ENCODE measurements at places on chromosomes 2 and 18.

DNA sequence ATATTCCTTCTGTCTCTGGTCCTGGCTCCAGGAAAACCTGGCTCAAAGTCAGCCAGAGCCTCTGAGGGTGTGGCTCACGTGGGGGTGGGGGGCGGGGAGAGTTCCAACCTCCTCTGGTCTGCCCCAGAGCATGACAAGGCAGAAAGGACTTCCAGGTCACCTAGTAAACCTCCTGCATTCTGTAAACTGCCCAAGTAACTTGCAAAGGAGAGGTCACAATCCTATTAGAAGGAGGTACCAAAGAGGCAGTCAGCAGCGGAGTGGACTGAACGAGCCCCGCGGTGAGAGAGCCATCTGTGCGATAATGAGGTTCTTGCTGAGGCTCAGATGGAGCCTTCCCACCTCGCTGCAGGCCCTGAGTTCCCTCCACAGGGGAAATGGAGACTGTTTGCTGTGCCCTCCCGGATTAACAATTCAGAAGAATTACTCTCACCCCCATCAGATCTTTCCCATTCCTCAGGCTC lies 58.9 kb upstream of the GATA6 start:
- no peak for DNase-seq

DNA sequence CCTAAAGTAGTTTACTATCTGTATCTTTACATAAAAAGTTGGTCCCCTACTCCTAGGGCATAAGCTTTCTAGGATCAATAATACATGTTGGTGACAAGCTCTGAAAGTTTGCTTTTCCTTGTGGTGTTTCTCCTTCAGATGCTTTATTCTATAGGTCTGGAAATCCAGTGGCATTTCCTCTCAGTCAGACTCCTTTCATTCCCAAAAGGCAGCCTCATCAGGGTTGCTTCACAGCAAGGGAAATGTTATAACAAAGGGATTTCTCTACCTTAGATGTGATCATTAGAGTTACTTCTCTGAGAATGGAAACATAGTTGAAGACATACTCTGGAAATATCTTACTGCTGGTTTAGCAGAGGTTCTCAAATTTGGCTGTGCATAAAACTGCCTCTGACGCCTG lies 1072.4 kb upstream of the ZEB2 start:
- DNase-seq = no peak

DNA sequence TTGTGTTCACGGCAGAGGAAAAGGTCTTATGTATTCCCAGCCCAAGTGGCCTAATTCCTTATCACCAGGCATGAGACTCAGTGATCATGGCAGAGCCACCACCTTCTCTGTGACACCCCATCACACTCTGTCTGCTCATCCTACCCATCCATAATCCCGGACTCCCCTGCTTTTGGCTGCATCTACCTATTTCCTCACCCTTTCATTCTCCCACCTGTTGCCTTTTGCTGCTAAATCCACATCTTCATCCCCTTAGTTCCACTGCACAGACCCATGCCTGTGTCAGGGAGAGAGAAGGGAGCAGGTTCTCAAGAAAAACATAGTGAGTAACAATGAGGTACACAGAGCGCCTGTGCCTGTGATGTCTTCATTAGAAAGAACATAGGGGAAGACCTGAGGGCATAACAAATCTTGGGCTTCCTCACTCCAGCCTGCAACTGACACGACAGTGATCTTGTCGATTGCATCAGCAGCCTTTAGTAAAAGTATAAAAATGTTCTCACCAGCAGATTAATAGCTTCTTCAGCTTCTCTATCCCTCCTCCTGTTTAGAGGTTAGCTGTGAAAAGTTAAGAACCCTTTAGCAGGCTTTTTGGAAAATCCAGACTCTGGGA lies 246.5 kb upstream of the SPRED2 start:
- no peak for DNase-seq

- DNase-seq = no peak
Measured at GRCh38 chr2:201647431-201647830, 4.1 kb upstream of the TMEM237 start.

DNA sequence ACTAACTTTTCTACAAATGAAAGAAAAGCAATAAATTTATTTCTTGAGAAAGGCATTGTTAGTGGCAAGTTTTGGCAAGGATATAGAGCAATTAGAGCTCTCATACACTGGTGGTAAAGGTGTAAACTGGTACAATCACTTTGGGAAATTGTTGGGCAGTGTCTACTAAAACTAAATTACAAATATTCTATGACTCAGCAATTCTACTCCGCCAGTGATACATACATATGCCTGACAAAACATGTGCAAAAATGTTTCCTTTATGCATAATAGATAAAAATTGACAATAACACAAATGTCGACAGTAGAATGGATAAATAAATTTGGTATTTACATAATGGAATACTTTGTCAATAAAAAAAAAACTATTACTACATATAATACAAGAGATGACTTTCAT lies 96.3 kb upstream of the SATB2 start:
- DNase-seq = no peak

GRCh38 chr2:119434664-119435063 lies 3.0 kb downstream of the TMEM37 start:
- no peak for DNase-seq

DNA sequence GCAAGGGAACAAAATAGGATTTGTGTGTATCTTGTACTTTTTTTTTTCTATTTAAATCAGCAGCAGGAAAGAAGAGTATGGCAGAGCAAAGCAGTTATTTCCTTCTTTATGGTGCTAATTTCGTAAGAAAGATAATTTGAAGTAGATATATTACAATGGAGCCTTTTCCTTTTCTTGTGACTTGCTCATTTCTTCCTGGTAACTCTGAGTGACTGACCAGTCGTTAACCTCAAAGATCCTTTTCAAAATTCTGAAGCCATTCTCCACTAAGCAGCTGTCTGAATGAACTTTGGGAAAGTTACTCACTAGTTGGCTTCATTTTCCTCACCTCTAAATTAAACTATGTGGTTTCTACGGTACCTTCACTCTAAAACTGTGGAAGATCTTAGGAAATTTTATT lies 24.6 kb downstream of the AFTPH start:
- DNase-seq = no peak

DNA sequence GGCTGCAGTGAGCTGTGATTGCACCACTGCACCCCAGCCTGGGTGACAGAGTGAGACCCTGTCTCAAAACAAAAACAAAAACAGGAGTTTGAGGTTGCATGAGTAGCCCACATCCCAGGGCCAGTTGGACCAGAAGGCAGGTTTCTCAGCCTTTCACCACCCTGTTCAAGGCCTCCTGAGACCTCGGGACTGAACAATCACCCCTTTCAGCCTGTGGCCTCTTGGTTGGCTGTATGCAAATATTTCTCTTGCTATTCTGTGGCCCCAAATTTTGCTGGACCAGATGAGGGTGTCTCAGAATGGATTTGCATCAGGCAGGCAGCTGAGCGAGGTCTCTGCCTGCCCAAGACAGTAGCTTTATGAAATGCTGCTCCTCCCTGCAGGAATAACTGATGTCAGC lies 56.9 kb downstream of the DPYSL5 start:
- DNase-seq = no peak

DNA sequence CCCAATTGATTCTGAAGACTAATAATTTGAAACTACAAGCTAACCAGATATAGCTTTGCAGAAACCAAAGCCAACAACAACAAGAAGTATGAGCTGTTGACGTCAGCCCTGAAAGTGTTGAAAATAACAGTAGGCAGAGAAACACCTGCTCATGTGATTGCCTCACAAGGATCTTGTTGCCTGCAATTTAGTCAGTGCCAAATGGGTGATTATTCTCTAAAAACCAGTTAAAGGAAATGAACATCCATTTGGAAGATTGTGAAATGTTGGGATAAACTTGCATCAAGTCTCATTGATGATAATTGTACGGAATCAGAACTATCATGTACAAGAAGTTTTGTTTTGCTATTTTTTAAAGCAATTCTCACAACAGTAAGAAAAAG lies 2.8 kb downstream of the CYTIP start:
- DNase-seq = no peak

GRCh38 chr18:6297875-6298274 lies 116.8 kb downstream of the L3MBTL4 start:
- no peak for DNase-seq

DNA sequence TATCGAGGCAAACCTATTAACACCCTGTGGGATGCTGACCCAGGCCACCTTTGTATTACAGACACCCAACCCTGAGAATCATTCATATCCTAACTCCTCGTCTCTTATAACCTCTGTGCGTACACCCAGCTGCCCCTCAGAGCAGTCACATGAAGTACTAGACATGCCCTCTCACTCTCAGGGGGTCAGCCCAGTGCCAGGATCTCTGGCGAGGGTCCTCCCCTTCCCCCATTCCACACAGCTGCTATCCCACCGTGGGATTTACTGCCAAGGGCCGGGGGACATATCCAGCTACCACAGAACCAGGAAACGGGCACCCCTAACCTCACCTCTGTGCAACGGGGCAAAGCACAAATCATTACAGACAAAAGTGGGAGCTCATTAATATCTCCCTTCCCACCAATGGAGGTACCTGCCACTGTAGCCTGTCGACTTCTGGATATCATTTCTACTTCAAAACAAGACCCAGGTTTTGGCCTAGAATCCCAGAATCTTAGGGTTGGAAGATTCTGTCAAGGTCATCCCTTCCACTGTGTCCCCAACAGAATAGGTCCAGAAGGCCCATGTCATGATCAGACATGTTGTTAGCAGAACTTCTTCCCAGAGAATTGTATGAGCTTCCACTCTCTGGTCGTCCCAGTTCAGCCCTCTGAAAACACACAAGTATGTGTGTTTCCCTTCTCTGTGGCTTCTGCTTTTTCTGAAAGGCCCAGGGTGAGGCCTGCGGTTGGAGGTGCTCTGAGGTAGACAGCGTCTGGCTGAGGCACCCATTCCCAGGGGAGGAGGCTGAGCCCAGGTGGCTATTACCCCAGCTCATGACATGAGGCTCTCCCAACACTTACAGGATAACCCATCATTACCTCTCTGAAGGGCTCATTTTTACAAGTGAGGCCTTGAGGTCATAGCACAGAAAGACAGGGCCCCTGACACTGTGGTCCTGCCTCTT lies 1.7 kb downstream of the TMBIM1 start:
- DNase-seq = no peak

- DNase-seq = no peak
Measured at GRCh38 chr2:36373149-36373926, 17.8 kb downstream of the CRIM1 start.

- DNase-seq = no peak
Measured at GRCh38 chr18:43805646-43806194, 528.4 kb upstream of the SYT4 start.

DNA sequence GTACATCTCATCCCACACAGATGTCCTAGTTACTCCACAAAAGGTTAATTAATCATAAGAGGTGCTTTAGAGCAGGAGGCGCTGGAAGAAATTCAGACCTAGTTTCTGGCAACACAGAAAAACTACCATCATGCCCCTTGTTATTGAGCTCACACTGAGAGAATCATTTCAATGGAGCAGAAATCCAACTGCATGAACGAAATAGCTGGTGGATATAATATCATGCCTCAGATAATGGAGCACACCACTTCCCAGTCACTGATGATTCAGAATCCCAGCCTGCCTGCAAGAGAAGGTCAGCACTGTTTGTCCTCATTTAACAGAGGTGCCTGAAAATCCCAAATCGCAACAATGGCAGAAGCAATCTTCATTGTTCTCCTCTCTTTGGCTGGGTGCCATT lies 125.8 kb upstream of the CREB1 start:
- DNase-seq = no peak

DNA sequence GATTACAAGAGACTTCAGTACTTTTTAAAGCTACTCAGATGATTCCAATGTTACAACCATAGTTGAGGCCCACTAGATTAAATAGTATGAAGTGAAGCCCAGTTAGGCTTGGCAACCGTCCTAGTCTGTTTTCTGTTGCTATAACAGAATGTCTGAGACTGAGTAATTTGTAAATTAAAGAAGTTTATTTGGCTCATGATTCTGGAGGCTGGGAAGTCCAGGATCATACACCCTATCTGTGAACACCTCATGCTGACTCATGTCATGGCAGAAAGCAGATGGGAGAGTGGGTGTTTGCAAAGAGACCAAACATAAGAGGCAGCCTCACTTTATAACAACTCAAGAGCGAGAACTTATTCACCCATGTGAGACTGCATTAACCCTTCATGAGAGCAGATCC lies 63.1 kb downstream of the CCDC150 start:
- DNase-seq = no peak

GRCh38 chr2:134167015-134167414 lies 86.9 kb upstream of the MGAT5 start:
- no peak for DNase-seq

- DNase-seq = no peak
Measured at GRCh38 chr2:38129987-38130386, 54.0 kb upstream of the CYP1B1 start.

GRCh38 chr18:11470941-11471340 lies 138.5 kb upstream of the SLC35G4 start:
- DNase-seq = no peak

DNA sequence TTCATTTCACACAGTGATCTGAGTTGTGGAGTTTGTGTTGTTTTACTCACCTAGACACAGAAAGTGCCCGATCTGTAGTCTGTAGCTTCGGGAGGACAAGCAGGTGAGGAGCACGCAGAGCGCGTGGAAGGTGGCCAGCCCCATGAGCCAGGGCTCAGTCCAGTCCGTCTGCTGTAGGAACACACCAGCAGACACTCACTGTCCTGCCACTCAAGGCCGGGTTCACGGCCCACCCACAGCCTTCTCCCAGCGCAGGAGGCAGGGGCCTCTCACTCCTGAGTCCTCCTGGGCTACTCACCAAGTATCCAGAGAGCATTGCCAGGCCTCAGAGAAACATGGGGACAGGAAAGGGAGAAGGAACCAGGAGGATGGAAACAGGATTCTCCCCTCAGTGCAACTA lies 1.7 kb downstream of the TMEM18 start:
- DNase-seq = no peak

GRCh38 chr18:21363348-21363747 lies 121.3 kb downstream of the GREB1L start:
- no peak for DNase-seq

GRCh38 chr2:23617167-23617810 lies 232.3 kb downstream of the KLHL29 start:
- DNase-seq = no peak

- DNase-seq = no peak
Measured at GRCh38 chr18:34837769-34838272, 127.7 kb downstream of the DTNA start.

- DNase-seq = no peak
Measured at GRCh38 chr18:44885507-44885906, 204.8 kb downstream of the SETBP1 start.

DNA sequence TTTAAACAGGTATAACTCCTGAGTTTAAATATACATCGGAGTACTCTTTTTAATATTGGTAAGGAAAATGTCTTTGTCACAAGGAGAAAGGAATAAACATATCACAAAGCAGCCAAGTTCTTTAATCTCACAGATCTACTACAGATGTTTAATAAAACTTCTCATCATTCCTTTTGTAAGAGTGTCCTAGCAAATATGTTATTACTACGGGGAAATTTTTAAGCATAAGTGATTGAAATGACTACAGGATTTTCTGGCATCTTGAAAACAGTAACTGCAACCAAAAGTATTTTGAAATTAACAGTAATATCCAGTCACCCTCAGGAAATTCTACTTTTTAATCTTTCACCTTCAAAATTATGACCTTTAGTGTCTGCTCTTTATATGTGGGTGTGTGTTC lies 403.1 kb downstream of the IRS1 start:
- DNase-seq = no peak

GRCh38 chr2:1739961-1740715 lies 4.2 kb downstream of the PXDN start:
- no peak for DNase-seq

- no peak for DNase-seq
Measured at GRCh38 chr2:181273986-181274385, 183.2 kb upstream of the ITGA4 start.

Measured in glomerular endothelial cell (primary cell).